ENCODE measurements at places on chromosomes 6 and 20.

GRCh38 chr20:59683181-59683580 is 78.8 kb downstream of the PHACTR3 start:
- DNase-seq = no peak

GRCh38 chr6:17269840-17270239 is 11.3 kb upstream of the RBM24 start:
- no peak for DNase-seq

- DNase-seq = no peak
These were observed 540.9 kb upstream of the MAN1A1 start for GRCh38 chr6:119890470-119890869.

- DNase-seq = no peak
These were observed 227.5 kb upstream of the MYLIP start for GRCh38 chr6:15901141-15902115.

DNA sequence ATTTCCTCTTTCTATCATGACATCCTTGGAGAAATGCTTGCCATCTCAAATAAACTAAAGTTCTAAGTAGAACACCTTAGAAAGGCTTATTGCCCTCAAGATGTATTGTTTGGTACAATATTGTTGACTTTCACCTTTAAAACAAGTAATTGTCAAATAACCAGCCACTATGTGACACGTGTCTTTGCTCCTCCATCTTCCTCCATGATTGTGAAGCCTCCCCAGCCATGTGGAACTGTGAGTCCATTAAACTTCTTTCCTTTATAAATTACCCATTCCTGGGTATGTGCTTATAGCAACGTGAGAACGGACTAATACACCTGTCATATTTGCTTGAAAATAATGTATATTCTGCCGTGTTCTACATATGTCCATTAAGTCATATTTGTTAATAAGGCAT is 126.5 kb downstream of the BMP5 start:
- DNase-seq = no peak

GRCh38 chr20:1122388-1123315 is 4.2 kb downstream of the PSMF1 start:
- DNase-seq = peak; percentile 61

All from pancreas (tissue), 10 donors.